Activated naive CD4-positive, alpha-beta T cell treated with anti-CD3 and anti-CD28 coated beads, Interleukin-2, amount 10 ng/mL, durations not matched to agents 7 days and 5 days (primary cell): ENCODE measurements at places on chromosomes 2 and 18.

- no peak for DNase-seq
Measured at GRCh38 chr18:75433098-75433497, 5.6 kb upstream of the SMIM21 start.

DNA sequence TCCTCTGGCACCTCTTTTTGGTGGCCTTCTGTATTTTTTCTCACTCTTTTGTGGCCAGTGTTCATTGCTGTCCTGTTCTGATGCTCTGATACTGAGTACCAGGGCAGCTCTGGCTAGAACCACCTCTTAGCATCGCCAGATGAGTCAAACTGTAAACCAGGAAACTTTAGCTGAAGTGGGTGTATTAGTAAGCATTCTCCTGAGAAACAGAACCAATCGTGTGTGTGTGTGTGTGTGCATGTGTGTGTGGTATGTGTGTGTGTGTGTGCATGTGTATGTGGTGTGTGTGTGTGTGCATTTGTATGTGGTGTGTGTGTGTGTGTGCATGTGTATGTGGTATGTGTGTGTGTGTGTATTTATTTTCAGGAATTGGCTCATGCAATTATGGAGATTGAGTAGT lies 166.3 kb upstream of the SKOR2 start:
- no peak for DNase-seq

DNA sequence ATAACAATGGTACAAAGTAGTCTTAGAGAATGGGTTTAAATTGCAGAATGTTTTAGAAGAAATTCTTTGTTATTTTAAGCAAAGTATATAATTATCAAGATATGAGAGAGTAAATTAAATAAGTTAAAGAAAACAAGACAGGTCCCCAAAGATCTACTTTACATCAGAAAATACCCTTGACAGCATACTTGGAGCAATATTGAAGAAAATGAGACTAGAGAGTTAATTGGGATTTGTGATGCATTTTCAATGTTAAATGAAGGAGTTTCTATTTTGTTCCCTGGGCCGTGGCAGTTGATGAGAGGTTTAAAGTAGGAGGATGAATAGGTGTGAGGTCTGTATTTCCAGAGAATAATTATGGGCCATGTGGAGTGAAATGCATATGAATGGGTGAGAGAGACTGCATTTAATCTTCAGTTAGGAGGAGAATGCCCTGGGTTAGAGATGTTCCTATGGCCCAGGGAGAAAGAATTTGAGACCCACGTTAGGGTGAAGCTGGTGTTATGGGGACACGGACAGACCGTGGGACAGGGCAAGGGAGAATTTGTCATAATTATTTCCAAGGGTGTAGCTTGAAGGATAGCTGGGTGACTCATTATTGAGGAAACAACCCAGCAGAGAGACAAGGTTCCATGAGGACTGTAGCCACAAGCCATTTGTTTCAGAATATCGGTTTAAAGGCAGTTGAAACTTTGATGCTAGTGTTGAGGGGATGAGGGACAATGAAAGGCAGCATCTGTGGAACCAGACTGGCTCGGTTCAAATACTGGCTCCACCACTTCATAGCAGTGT lies 22.7 kb downstream of the MGAT5 start:
- DNase-seq: no peak

DNA sequence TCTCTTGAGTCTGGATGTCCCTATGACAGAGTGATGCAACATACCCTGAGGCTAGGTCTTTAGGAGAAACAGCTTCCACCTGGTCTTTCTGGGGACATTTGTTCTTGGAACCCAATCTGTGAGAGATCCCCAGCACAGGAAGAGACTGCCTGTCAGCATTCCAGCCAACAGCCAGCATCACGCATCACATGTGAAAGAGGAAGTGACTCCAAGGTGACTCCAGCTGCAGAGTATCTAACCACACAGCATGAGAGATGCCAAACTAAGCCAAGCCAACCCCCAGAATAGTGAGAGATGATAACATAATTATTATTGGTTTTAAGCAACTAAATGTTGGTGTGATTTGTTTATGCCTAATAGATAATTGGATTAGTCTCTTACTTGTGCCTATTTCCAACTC lies 35.7 kb downstream of the C18orf63 start:
- no peak for DNase-seq

DNA sequence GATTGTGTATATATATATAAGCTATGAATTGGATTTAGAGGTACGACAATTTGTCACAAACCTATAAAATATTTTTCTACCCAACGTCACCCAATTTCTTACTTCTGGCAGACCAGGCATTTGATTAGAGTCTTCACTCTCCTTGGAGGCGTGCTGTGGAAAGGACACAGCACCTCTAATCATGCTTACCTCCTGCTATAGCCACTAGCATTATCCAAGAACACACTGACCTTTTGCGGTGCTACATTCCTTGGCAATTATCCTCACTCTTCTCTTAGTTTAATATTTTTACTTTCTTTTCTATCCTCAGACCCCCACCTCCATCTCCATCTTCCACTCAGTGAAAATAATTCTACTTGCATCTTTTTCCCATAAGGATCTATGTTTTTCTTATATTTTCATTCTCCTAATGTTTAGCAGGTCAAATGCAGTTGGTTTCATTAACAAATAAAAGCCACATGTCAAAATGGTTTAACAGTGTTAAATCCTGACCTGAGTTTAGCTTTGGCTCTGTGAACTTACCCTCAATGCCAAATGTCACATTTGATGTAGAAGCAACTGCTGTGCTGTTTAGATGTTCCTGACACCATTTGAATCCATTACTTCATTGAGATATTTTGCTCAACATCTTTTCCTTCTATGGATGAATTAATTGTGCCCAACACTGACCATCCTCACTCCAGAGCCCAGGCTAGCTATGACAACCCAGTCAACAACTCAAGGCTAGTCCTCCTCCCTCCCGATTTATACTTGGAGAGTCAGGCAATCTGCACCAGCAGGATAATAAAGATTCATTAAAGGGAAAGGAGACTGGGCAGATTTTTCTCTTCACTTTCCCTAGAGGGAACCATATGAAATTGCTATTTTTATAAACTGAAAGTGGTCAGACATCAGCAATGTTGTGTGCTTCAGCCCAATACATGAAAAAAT lies 240.5 kb downstream of the MREG start:
- no peak for DNase-seq

GRCh38 chr2:203590496-203590895 lies 55.4 kb upstream of the RAPH1 start:
- DNase-seq: no peak

- no peak for DNase-seq
Measured at GRCh38 chr2:23243073-23243659, 141.8 kb upstream of the KLHL29 start.

DNA sequence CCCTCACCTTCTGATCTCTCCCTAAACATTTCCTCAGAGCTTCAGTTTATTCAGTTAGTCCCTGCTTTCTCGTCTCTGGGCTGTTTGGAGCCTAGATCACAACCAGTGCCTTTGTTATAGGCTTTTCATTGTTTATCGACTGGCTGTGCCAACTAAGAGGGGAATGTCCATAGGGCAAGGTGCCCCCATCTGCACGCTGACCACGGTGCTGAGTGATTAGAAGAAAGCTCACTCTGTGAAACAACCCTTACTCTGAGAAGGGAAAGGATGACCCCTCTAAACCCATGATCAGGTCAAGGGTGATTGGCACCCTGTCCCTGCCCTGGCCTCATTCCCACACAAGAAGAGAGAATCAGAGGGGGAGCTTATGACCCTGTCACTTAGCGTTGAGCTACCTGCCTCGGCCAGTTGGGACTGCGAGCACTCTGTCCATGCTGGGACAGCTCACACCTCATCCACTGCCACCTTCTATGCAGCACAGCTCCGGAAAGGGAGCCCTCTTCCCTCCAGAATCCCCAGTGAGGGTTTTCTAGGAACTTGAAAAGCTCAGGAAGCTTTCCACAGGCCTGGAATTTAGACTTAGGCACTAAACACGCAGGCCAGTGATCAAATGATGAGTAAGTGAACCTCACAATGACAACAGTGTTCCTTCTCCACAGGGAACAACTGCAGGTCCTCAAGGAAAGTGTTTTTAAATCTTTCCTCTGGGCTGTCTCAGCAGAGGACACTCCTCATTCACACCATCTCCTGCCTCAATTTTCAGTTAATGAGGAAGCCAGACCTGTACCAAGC lies 2.3 kb upstream of the ACTG2 start:
- DNase-seq: no peak

DNA sequence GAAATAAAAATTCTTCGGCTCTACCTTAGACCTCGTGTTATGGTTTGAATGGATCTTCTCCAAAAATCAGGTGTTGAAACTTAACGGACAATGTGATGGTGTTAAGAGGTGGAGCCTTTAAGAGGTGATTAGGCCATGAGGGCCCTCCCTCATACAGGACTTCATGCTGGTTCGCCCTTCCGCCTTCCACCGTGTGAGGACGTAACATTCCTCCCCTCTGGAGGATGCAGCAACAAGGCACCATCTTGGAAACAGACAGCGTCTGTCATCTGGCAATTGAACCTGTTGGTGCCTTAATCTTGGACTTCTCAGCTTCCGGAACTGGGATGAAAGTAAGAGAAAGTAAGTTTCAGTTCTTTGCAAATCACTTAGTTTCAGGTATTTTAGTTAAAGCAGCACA lies 126.3 kb upstream of the SPRED2 start:
- DNase-seq: no peak

- DNase-seq: no peak
Measured at GRCh38 chr2:55269645-55269990, 587 bp upstream of the MTIF2 start.

- no peak for DNase-seq
Measured at GRCh38 chr2:112462178-112462577, 19.8 kb upstream of the TTL start.

DNA sequence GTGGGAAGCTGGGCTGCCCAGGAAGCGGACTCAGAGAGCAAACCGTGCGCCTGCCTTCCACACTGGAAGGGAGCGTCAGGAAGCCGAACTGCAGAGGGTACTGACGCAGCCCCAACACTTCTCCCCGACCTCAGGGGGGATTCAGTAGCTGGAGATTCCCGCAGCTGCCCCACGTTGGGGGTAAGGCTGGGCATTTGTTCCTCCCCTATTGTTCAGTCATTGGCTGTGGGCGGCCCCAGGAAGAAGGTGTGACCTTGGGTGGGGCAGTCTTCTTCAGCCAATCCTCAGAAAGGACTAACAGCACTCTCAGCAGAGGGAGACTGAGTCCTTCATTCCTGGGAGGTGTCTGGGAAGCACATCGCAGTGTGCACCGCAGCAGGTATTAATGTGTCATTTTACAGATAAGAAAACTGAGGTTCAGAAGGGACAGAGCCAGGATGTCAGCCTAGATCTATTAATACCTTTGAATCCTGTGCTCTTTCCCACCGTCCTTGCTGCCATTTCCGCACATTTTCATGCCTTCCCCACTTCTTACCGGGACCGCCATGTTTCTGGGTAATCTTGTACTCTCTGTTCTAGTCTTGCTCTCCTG lies 12.1 kb upstream of the C18orf32 start:
- DNase-seq: no peak

DNA sequence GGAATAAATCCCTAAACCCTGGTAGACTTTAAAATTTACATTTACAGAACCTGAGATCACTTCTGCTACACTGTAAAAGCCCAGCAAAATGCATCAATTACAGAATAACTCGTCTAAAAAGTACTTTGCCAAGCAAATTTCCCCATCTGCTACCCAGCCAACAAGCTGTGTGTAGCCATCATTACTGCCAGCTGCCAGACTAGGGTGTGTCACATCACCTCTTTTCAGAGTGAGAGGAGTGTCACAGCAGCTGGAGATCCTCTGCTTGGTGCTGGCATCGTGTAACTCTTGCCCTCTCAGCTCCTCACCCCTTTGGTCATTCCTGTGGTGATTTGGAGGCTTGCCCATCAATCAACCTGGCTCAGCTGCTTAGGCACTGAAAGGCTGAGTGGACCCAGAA lies 340.4 kb upstream of the MMADHC start:
- DNase-seq: no peak

GRCh38 chr2:26500406-26500805 lies 22.5 kb upstream of the OTOF start:
- DNase-seq: no peak

DNA sequence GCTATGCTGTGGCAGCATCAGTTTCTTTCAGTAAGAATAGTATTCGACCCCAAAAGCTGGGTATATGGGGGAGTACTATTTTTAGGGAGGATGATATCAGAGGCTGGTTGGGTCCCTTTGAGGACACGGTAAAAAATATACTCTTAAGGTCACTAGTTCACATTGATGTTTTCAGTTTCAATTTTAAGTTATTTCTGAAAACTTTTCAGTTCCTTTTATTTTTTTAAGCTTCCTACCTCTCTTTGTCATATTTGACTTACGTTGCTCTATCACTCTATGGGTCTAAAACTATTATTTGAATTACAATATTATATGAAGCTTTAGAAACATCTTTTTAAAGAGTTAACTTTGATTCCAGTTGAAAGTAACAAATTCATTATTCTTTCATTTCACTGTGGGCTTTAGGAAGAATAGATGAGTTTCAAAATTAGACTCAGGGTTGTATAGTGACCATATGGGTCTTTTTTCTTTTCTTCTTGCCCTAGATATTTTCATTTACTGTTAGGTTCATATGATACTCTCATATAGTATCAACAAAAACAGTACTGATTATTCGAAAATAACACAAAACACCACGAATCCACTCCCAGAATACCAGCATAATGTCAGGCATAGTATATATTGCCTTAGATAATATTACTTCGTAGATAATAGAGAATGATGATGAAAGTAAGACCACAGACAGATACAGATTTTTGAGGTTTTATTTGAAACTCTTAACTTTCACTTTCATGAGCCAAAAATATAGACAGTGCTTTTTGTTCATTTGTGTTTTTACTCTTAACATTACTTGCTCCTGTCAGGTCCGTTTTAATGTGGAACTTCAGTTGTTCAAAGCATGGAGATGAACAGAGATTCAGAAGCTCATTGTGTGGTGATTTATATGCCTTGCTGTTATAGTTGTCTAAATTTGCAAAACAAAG lies 9.8 kb downstream of the RMDN2 start:
- no peak for DNase-seq

- DNase-seq: no peak
Measured at GRCh38 chr2:195672674-195673073, 15.6 kb downstream of the SLC39A10 start.

- DNase-seq: no peak
Measured at GRCh38 chr2:16656784-16657391, 8.7 kb downstream of the CYRIA start.

- no peak for DNase-seq
Measured at GRCh38 chr2:8146132-8147005, 535.5 kb upstream of the ID2 start.

GRCh38 chr2:57278451-57278850 lies 768.2 kb upstream of the VRK2 start:
- DNase-seq: no peak

- no peak for DNase-seq
Measured at GRCh38 chr2:20567159-20567925, 83.6 kb downstream of the HS1BP3 start.

DNA sequence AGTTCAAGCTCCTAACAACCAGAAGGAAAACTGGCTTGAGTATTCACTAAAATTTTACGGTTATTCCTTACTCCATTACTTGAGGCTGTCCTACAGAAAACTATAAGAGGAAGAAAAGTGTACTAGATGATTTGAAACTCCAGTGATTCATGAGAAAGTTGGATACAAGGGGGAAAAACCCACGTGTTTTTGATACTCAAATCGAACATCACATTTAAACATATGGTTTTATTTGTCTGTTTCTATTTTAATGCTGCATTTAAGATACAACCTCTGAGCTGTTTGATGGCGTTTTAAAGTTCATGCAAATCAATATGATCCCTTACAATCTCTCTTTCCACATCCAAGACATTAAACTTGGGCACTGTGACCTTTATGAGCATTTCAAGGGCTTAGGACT lies 125.1 kb upstream of the LMAN1 start:
- DNase-seq: no peak

- no peak for DNase-seq
Measured at GRCh38 chr2:236639461-236640235, 70.0 kb downstream of the ACKR3 start.
